ENCODE measurements at places on chromosomes 12 and 14.

DNA sequence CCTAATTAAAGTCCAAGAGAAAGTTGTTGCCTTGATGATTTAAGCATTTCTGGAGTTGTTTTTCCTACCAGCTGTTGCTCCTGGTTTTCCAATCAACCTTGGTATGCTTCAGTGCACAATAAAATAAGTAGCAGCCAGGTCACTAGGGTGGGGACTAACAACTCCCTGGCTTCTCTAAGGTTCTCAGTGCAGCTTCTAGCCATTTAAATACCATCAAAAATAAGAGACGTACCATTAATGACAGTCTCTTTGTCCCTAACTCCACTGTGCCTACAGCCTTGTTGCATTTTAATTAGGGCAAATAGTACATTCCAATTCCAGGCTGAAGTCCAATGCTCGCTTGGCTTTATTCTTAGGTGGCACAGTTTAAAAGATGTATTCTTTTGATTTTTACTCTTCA is 11.8 kb downstream of the STON2 start:
- DNase-seq, result no peak

DNA sequence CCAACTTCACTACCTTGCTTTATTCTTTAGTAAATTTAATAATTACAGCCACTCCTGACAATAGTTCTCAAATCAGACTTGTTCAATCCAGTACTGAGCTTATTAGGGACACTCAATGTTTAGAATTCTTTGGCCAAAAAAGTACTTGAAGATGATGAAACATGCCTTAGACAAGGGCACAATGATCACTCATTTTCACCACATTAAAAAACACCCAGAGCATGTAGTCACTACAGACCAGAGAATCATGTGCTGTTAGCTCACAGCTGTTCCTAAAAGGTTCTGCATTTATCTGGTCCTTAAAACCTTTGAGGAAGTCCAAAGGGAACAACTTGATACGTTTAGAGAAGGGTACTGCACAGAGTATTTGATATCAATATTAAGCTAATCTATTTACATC is 98.7 kb downstream of the INSM2 start:
- no peak for DNase-seq

DNA sequence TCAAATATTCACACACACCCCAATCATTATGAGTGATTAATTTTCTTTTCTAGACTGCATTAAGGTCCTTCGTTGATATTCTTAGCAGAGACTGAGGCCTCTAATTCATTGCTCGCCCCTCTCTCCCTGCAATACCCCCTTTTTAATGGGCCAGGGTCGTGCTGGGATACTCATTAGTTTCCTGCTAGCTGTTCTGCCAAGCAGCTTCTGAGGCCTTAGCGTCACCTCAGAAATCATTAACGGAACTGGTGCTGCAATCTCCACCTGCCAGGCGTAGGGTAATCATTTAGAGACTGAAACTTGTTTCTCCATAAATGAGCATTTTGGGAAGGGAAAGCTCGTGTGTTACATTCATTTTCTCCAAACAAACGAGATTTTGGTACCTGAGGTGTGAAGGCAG is 1054.7 kb downstream of the GALC start:
- no peak for DNase-seq

- DNase-seq, result no peak
These were observed 29.1 kb downstream of the GPR65 start for GRCh38 chr14:88034076-88034475.

GRCh38 chr12:12079291-12079690 is 8.6 kb downstream of the BCL2L14 start:
- no peak for DNase-seq

DNA sequence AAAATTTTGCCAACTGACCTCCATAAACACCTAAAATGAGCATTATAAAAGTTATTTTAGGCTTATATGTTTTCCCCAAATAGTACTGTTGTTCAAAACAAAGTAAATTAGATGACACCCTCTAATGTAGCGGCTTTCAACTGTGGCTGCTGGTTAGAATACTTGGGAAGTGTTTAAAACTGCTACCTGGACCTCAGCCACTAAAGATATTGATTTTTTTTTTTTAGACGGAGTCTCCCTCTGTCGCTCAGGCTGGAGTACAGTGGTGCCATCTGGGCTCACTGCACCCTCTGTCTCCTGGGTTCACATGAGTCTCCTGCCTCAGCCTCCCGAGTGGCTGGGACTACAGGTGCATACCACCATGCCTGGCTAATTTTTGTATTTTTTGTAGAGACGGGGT is 16.2 kb downstream of the PRORP start:
- DNase-seq, result no peak

DNA sequence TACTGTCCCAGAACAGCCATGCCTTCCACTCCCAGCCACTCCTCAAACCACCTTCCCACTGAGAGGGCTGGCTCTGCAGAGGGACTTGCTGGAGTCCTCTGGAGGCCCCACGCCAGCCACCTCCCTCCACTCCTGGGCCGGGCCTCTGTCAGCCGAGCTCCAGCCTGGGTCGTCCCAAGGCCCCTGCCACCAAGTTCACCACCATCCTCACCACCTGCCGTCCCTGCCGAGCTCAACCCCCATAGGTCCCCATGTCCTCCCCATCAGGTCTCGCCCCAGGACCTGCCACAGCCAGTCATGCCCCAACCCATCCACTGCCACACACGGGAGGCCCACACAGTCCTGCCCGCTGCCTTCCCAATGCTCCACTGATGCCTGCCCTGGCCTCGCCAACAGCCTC is 39.0 kb downstream of the ITPK1 start:
- DNase-seq, result no peak

DNA sequence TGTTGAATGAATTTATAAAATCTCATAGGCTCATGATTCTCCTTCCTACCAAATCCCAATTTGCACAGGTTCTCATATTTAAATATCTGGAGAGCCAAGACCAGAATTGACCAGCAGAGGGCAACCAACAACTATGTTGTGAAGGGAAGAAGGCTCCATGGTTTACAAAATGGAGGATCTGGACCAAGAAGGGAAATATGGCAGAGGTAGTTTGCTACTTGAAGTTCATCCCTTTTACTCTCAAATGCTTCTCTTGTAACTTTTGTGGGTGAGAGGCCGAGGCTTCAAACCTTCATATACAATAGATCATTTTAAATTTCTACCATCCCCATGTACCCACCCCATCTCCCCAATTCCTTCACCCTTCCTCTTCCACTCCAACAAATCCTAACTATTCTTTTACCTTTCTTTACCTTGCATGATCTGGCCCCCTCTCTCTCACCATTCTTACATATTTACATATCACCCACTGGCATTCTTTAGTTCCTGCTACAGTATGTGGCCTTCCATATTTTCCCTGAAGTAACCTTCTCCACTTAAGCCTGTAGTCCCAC is 3.8 kb upstream of the SMARCC2 start:
- peak; percentile 38 for DNase-seq

DNA sequence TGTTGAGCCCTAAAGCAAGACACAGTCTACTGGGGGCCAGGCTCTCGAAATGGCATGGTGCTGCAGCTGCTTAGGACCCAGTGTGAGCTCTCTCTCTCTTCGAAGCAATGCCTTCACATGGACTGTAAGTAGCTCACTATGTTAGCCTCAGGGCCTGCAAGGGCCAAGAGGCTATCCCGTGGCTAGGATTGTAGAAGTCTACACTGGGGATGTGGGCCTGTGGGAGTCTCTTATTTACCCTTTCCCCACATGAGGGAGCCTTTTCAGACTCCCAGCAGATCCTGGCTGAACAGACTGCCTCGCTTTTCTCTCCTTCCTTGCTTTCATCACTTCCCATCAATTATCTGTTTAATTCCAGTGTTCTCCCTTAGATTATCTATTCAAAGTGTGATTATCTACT is 101.4 kb downstream of the GPR65 start:
- DNase-seq, result no peak

- DNase-seq, result no peak
These were observed 66.1 kb upstream of the DUSP6 start for GRCh38 chr12:89418228-89418910.

GRCh38 chr14:54669721-54670561 is 103.0 kb downstream of the SAMD4A start:
- peak; percentile 2 for DNase-seq

DNA sequence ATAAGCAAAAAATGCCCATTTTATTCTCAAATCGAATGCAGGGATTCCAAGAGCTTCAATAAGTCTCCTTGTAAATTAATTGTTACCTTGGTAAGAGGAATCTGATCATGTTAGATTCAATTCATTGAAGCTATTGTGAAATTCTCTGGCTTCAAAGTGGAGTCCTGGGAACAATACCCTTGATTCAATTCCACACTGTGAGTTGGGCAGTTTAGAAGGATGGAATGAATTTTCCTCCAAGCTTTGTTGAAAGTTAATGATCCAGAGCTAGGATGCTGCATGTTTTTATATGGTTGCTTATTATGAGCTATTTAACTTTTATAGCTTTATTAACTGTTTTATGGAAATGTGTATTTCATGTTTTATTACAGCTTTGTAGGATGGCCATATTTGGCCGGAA is 89.9 kb upstream of the IGF1 start:
- DNase-seq, result no peak

DNA sequence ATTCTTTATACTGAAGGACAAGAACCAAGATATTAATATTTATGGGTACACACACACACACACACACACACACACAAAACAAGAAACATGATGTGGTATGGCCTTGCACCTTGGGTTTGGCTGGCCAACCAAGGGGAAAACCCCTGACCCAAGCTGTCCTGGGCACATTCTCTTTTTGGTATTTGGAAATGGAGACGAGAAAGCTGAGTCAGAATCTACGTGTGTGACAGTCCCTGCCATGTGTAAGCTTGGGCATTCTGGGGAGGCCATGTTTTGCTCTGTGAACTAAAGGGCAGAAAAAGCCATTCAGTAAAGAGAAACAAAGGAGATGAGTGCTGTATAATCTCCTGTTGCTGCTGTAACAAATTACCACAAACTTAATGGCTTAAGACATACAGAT is 35.6 kb downstream of the PTGER2 start:
- DNase-seq, result no peak

DNA sequence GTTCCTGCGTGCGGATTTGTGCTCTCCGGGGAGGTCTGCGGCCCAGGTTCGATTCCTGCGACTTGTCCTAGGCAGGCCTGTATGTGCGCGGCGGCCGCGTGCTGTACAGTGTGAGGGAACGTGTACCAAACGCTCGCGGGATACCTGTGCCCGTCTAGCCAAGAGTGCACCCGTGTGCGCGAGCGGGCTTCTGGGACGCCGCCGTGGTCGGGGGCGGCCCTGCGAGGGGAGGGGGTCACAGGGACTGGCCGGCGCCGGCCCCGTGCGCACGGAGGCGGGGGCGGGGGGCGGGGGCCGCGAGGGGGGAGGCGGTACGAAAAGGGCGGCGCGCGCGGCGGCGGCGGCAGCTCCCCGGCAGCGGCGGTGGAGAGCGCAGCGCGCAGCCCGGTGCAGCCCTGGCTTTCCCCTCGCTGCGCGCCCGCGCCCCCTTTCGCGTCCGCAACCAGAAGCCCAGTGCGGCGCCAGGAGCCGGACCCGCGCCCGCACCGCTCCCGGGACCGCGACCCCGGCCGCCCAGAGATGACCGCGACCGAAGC is at the start of gene DLK1:
Gene DLK1, plus strand, starts transcription at position 343 of the 536 bp plus-strand sequence. Its CDS starts 177 bp downstream, at position 520.
- DNase-seq, result no peak

DNA sequence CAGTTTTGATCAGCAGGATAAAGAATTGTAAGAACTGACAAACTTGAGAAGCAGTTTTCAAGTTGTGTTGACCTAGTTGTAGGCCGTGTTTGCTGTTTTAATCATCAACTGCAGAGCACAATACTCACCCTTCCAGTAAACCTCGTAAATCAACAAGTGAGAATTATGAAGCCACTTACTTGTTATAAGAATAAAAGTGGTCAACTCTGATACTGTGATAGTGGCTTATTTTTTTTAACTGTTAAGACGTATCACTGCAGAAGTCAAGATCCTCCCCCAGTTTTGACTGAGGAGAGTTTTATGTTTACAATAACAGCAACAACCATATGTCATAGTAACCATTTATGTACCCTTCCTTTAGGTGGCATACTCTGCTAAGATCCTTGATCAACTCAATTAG is 100.8 kb upstream of the DACT1 start:
- DNase-seq, result no peak

DNA sequence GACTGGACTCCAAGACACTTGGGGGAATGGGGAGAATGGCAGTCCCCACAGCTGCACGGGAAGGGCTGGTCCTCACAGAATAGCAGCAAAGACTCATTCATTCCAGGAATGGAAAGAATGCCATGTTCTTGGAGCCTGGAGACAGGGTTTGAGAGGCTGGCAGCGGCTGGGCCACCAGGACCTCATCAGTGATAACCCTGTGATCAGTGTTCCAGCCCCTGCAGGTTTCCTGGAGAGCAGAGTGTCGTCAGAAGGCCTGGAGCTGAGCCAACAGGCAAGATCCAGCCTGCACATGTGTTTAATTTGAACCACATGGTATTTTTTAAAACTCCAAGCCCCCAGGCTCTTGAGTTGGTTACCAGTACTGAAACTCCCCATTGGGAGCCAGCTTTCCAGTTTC is 11.3 kb downstream of the BDKRB1 start:
- no peak for DNase-seq

- no peak for DNase-seq
These were observed 68.9 kb downstream of the NCOR2 start for GRCh38 chr12:124498275-124499189.

- DNase-seq, result no peak
These were observed 128.5 kb downstream of the ETV6 start for GRCh38 chr12:11777962-11778361.

GRCh38 chr14:75150150-75150549 is 23.3 kb upstream of the NEK9 start:
- no peak for DNase-seq

DNA sequence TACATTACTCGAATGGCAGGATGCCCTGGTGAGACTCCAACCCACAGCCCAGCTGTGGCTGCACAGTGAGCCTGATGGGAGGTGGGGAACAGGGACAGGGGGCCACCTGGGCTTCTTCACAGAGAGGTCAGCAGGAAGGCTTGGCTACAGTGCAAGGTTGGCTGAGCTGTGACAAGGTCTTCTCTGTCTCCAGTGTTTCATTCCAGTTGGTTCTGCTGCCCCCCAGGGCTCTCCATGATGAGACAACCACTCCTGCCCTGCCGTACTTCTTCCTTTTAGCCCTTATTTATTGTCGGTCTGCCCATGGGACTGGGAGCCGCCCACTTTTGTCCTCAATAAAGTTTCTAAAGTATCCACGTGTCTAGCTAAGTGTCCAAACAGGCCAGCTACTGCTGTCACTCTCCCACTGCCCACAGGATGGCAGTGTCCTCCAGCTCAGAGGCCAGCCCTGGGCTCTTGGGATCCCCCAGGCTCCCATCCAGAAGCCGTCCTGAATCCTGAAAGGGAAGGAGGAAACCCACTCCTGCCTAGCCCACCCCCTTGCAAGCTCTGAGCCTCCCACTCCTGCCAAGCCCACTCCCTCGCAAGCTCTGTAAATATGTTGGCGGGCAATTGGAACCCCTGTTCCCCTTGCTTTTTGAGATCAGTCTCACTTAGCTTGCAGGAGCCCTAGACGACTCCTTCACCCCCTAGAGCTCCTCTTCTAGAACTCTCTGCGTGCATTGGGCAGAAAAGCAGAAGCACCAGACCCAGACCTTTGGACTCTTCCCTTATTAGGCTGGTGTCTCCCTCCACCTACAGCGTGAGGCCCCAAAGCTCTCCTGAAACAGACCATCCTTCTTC is 5.4 kb downstream of the C1QL4 start:
- DNase-seq, result no peak

Measured in stimulated activated CD8-positive, alpha-beta memory T cell treated with anti-CD3 and anti-CD28 coated beads, Interleukin-7, amount 100 ng/mL, for 4 hours (primary cell).